Stimulated activated CD4-positive, alpha-beta T cell treated with anti-CD3 and anti-CD28 coated beads, TNF-alpha, amount 100 ng/mL, for 1 hour (primary cell): ENCODE measurements at places on chromosomes 1 and 21.

GRCh38 chr1:183070234-183070922 lies 47.2 kb downstream of the LAMC1 start:
- no peak for DNase-seq

- no peak for DNase-seq
These were observed 7.3 kb upstream of the PIGV start for GRCh38 chr1:26780344-26780957.

DNA sequence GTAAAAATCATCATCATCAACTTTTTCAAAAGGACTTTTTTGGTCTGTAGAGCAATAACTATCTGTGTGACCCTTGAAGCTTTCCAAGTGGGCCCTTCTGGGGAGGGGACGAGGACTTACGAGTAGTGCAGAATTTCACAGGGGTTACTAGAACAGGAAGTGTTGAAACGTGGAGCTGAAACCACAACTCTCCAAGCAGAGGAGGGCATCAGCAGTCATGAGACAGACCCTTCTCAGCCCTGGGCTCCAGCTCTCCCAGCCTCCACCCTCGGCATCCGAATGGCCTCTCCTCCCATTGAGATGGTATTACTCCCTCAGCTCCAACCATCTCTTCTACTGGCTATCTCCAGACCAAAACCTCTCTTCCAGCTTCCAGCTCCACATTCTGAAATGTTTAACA lies 3.6 kb downstream of the FAM89A start:
- DNase-seq, result no peak

- DNase-seq, result no peak
These were observed 31.7 kb downstream of the PRMT2 start for GRCh38 chr21:46666941-46667740.

GRCh38 chr1:87149241-87150041 lies 179.2 kb upstream of the LMO4 start:
- DNase-seq, result no peak

- DNase-seq, result no peak
These were observed at the start of gene C1QTNF12 for GRCh38 chr1:1246577-1247340. Gene C1QTNF12 (minus strand): TSS chr1:1246722. CDS start chr1:1246690, 32 bp downstream.

GRCh38 chr1:218983433-218983832 lies 190.2 kb upstream of the LYPLAL1 start:
- DNase-seq, result no peak

GRCh38 chr1:89721351-89721750 lies 88.4 kb downstream of the LRRC8C start:
- DNase-seq, result no peak

DNA sequence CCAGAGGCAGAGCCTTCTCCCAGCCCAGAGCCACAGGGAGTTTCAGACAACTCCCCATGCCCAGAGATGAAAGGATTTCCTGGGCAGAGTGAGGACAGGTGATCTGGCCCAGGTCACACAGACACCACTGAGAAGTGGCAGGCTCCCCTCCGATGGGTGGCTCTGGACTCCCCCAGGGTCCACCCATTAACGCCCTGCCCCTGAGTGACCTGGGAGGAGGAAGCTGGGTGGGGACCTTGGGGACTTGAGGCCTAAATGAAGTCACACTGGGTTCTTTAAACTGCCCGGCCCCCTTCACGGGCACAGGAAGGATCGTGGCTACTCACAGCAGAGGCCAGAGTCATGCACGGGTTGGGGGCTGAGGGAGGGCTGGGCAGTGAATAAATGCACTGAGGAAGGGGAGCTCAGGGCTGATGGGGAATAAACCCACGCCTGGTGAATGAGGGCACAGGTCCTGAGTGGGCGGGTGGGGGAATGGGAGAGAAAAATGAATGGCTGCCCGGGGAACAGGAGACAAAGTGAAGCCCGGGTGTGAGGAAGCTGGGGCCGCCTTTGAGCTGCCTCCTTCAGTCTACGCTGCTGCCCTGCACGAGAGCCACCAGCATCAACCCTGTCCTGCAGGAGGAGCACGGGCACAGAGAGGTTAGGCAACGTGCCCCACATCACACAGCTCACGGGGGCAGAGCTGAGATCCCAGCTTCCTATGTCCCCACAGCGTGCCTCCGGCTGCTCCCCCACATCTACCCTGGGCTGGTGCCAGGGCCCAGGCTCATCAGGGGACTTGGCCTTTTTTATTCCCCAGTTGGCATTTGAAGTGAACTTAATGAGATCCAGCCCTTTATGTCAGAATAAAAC lies 404.3 kb downstream of the MATN1 start:
- no peak for DNase-seq

DNA sequence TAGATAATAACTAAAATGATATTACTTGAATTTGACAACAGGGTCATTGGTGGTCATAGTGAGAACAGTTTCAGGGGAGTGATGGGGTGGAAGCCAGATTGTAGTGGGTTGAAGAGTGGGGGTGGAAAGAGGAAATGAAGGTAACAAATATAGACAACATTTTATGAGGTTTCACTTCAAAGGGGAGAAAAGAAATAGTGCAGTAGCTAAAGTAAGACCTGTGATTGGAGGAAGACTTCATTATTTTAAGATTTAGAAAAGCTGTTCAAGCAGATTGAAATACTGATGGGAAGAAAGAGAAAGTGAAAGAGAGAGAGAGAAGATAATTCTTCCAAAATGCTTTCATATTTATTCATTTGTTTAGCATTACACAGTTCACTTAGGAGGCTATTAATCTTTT lies 52.0 kb upstream of the KCNA3 start:
- no peak for DNase-seq

- DNase-seq, result no peak
These were observed 2.1 kb downstream of the SDE2 start for GRCh38 chr1:225996946-225997545.

GRCh38 chr1:7588457-7588827 lies 182.7 kb upstream of the VAMP3 start:
- no peak for DNase-seq

DNA sequence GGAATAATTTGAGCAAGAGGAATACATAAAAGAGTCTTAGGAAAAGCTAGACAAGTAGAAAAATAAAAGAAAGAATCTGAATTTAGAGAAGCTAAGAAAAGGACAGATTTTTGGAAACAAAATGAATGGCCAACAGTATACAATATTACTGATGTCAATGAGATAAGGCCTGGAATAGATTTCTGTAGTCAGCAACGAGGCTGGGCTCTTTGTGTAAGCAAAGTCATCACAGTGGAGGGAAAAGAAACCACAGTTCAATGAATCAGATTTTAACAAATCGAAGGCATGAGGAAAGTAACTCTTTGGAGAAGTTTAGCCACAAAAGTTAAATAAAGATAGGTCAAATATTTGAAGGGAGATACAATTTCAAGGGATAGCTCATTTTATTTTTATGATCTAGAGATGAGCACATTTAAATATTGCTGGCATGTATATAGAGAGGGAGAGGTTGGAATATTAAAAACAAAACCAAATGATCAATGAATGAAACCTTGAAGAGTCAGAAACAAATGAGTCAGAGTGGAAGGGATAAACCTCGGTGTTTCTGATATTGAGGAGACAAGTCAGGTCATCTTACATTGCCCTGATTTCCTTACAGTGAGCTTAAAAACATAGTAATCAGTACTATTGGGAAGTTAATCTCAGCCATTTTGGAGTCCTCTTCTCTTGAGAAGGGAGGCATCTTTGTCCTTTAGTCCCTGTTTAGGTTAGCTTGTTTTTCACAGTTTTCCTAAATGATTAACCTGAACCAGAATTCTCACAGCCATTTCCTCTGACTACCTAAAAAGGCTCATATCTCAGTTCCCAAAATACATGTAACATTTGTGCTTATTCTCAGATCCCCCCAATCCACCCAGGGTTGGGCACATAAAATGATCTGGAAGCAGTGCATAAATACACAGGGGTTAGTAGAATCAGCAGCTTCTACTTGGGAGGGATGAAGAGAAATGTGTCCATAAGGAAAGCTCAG lies 620.0 kb upstream of the B3GALT2 start:
- DNase-seq, result no peak

DNA sequence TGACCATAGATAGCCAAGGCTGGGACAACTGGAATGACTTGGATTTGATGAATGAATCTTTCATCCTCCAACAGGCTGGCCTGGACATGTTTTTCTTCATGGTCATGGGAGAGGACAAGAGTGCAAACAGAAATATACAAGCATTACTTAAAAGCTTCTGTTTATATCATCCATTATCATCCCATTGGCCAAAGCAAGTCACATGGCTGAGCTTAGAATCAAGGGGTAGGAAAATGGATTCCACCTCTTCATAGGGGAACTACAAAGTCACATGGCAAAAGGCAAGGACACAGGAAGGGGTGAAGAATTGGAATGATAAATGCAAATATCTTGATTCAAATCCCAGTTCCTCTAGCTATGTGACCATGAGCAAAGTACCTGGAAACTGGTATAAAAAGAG lies 90.2 kb upstream of the BARHL2 start:
- no peak for DNase-seq

DNA sequence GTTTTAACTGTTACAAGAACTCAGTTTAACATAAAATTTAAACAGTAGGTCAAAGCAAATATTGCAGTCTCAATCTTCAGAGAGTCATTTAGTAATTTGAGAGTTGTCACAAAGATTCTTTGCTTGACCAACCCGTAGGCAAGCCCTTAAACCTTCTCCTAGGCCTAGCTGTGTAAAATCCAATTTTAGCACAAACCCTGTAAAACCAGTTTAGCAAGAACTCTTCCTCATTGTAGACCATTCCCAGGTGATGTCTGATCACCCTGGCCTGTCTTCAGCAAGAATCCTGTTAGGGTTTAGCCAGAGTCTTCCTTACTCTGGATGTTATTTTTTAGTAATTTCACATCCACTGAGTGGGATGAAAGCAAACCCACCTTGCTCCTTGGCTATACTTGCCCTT lies 30.1 kb downstream of the LRIG2 start:
- no peak for DNase-seq

GRCh38 chr1:54864460-54865208 lies 22.4 kb downstream of the DHCR24 start:
- no peak for DNase-seq

DNA sequence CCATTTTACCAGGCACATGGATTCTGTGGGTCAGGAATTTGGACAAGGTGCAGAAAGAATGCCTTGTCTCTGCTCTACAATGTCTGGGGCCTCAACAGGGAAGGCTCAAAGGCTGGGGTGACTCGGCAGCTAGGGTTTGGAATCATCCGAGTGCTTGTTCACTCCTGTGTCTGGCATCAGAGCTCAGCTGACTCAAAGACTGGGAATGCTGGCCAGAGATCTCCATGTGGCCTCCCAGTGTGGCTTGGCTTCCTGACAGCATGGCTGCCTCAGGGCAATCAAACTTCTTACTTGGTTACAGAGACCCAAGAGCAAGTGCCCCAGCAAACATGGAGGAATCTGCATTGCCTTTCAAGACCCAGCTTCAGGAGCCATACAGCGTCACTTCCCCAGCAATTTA lies 110.5 kb downstream of the TOMM20 start:
- DNase-seq, result no peak

GRCh38 chr1:193807208-193807607 lies 620.8 kb upstream of the B3GALT2 start:
- DNase-seq, result no peak

- no peak for DNase-seq
These were observed 287.5 kb downstream of the LRRIQ3 start for GRCh38 chr1:73910466-73910865.

DNA sequence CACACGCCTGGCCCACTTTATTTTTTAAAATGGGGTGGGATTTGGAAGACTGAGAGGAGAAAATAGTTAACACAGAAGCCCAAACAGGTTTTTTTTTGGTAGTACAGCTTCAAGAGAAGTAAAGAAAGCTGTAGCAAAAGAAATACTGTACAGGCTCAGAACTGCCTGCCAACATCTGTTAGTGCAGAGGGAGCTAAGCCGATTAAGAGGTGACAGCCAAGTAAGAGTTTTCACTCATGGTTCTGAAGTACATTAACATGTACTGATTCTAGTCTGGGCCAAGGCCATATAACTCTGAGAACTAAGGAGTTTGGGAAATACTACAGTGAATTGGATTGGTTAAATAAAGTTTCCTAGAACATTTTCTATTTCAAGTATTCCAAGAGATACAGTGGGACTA lies 51.6 kb downstream of the EIF2B3 start:
- DNase-seq, result no peak

GRCh38 chr1:53031732-53032131 lies 30.3 kb upstream of the PODN start:
- no peak for DNase-seq

DNA sequence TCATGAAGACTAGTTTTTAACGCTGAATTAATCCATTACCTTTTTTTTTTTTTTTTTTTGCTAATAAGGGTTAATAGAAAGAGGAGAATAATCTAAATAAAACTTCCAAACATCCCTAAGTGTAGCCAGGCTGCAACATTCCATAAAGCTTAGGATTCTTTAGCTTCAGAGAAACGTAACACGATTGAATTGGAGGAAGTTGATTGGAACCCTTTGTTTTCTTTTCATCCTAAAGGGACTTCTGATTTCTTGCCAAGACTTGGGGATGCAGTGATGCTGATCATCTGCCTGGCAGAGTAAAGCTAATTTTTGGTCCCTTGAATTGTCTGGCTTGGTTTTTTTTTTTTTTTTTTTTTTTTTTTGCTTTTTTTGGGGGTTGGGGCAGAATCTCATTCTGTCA lies 142.9 kb downstream of the VPS13D start:
- DNase-seq, result no peak

DNA sequence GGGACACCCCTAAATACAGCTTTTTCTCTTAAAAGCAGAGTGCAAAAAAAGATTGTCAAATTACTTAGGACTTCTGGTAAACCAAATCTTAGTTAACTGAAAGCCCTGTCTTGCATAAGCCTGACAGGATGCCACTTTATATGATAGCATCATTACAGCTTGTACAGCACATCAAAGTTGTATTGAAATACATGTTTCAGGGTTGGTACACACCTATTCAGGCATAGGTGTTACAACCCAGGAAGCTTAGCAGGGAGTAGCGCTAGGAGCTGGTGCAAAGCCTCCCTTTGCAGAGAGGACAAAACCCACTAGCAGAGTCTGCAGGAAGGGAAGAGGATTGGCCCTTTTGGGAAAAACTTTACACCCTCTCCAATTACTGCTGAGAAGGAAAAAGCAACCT lies 258.9 kb upstream of the SGIP1 start:
- DNase-seq, result no peak

GRCh38 chr1:92029241-92029922 lies 403 bp upstream of the EPHX4 start:
- DNase-seq, result no peak

GRCh38 chr21:46295177-46295770 lies 9.1 kb downstream of the YBEY start:
- no peak for DNase-seq

DNA sequence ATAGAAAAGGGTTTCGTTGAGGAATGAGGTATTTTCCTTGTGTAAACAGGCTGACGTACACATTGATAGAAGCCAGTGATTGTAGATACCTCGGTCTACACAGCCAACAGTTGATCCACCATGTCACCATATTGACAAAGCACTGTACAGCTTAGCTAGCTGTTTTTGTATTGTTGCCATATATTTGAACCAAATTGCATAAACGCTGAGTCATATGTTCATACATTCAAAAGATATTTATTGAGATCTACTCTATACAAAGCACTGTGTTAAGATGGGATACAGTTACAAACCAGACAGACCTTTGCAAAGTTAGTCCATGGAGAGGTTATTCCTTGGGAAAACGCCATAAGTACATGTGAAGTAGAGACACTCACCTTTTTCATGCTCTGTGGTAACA lies 132.4 kb upstream of the ATP1B1 start:
- DNase-seq, result no peak

- peak; percentile 24 for DNase-seq
These were observed 1.6 kb downstream of the ERVH48-1 start for GRCh38 chr21:42923553-42924432.
